Breast epithelium (tissue), 4 donors: ENCODE measurements at places on chromosomes 6 and 20.

GRCh38 chr6:105453968-105454367 is 51.1 kb upstream of the PREP start:
- no peak for DNase-seq

GRCh38 chr6:133203344-133203697 is 37.8 kb upstream of the EYA4 start:
- DNase-seq: no peak

- no peak for DNase-seq
Observed at GRCh38 chr6:130980310-130981032, 82.6 kb downstream of the EPB41L2 start.

GRCh38 chr6:81049425-81050042 is 702.9 kb downstream of the TENT5A start:
- DNase-seq: no peak

DNA sequence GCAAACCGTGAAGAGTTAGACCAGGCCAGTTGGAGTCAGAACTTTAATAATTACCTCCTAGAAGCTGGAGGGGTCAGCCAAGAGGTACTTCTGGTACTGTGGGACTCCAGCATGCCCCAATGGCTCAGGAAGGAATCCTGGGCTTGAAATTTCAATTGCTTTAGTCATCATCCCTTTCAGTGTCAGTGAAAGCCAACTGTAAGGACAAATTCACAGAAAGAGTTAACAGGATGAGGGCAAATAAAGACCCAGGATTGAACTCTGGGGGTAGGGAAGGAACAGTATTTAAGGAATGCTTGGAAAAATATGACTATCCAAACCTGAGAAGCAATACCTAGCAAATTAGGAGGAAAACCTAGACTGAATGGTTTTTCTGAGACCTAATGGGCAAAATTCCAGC is 735.1 kb upstream of the MARCKS start:
- DNase-seq: no peak
